ENCODE measurements at places on chromosomes 6 and 20. TPM values are rescaled to one million over a fixed set of nuclear protein-coding genes. Genes with fewer than 3 reads are reported as not detected.

CD2AP gene
- total RNA-seq = 29.1 TPM

NKX2-4 gene
- not detected for total RNA-seq

DNA sequence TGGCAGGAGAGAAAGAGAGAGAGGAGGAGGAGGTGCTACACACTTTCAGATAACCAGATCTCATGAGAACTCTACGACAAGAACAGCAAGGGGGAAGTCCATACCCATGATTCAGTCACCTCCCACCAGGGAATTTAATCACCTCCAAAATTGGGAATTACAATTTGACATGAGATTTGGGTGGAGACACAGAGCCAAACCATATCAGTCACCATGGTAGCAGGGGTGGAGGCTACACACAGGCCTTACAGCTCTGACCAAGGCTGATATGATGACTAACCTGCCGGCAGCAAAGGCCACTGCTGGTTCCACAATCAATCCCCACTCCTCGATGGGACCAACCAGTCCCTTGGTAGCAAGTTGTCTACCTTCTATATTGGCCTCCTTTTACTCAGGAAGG lies 13.6 kb upstream of the RBM24 start:
- DNase-seq = no peak

DNA sequence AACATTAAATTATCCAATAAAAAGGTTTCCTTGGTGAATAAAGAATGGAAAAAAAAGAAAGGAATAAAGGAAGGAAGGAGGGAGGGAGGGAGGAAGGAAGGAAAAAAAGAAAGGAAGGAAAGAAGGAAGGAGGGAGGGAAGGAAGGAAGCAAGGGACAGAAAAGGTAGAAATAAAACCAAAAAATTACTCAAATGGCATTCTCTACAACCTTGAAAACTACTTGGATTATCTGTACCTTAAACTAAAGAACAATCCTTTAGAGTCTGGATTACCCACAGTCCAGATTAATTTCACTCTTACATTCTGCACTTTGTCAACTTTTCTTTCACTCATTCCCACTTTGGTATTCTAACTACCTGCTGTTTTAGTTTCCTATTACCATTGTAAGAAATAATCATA lies 361.8 kb upstream of the ADGRB3 start:
- DNase-seq = no peak

- no peak for DNase-seq
These were observed 278.6 kb downstream of the TBC1D32 start for GRCh38 chr6:121055572-121056163.

GRCh38 chr6:113363048-113363798 lies 493.9 kb upstream of the MARCKS start:
- DNase-seq = no peak

DNA sequence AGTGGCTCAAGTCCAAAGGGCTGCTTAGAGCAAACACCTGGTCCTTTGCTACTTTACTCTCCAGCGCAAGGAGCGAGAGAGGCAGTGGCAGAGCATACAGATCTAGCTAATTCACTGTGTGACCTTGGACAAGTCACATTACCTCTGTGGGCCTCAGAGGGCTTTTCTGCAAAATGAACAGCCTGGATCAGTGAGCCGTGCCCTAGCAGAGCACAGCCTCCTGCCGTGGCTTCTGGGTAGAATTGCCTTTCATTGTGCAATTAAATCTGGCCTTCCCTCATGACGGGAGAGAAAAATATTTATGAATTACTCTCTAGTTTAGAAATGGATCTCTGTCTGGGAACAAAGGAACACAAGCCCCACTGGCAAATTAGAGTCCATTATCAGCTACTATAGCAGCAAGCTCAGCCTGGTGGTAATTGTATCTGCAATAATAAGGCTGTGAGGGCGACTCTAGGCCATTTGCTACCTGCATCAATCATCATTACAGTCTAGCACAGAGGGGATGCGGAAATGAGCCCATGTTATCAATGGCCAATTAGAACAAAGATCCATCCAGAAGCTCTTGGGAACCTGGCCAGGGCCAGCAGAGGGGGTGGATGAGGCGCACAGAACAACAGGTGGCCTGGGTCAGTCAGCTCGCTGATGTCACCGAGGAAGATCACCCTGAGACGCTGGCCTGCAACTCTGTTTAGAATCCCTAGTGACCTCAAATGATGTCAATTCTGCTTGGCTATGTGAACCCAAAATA lies 114.2 kb upstream of the LY86 start:
- no peak for DNase-seq

DNA sequence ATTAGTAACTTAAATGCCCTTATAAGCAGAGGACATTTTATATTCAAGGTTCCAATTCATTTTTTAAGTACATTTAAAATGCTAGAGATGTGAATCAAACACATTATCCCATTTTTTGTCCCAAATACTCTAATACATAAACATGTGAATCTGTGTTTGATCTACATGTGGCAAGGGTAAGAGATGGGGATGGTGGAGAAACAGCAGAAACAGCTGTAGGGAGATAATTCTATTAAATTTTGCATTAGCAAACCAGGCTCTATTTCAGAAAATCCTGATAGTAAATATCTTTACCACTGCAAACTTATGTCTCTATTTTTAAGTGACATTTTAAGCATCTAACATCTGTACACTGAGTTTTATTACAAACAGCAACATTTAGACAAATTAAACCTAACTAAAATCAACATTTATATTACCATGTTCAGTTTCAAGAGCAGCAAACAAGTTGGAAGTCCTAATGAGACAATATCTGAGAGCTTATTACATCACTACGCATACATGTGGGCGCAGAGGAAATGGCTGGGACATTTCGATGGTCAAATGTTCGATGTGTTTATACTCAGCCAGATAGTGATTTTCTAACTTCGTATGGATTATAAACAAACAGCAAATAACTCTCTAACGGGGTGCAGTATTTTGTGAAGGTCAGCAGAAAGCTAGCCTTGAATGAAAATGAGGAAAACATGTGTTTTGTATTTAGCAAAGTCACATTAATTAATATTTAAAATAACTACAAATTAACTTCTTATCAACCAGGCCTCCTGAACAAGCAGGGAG lies 165.1 kb downstream of the GJA1 start:
- no peak for DNase-seq

DNA sequence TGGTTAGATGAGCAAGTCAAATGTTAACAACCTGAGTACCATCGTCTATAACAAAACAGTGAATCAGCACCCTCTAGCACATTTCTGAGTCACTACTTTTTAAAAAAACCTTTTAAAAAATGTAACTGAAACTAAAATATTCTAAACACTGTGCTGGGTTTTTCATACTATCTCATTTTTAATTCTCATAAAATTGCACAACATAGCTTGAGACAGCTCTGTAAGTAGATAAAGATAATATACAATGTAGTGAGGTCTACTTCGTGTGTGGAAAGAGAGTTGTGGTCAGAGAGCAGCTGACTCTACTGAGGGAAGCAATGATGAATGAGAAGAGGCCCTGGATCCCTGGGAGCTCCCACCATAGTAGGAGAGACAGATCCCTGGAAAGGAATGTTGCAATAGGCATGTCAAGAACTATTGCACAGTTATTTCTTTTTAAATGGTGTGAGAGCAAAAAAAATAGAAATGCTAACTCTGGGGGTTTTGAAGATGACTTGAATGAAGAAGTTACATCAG lies 13.6 kb upstream of the CALHM6 start:
- DNase-seq = no peak

- no peak for DNase-seq
These were observed 9.2 kb downstream of the DNAH8 start for GRCh38 chr6:38724343-38724742.

GRCh38 chr20:2320813-2321658 lies 25.2 kb downstream of the TGM3 start:
- DNase-seq = no peak

- DNase-seq = no peak
These were observed 65.1 kb downstream of the CGA start for GRCh38 chr6:87029711-87030314.

GRCh38 chr6:10591422-10592160 lies 70.4 kb downstream of the GCNT2 start:
- DNase-seq = no peak

DNA sequence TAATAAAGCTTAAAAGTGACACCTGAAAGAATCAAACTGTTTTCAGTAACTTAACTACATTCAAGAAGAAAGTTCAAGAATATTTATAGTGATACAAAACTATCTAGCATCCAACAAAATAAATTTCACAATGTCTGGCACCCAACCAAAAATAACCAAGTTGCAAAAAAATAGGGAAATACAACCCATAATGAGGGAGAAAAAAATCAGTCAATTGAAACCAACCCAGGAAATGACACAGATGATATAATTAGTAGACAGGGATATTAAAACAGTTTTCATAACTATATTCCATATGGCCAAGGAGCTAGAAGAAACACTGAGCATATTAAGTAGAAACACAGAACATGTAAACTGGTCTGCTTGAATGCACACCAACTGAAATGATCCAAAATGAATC lies 120.2 kb upstream of the BEND3 start:
- no peak for DNase-seq

DNA sequence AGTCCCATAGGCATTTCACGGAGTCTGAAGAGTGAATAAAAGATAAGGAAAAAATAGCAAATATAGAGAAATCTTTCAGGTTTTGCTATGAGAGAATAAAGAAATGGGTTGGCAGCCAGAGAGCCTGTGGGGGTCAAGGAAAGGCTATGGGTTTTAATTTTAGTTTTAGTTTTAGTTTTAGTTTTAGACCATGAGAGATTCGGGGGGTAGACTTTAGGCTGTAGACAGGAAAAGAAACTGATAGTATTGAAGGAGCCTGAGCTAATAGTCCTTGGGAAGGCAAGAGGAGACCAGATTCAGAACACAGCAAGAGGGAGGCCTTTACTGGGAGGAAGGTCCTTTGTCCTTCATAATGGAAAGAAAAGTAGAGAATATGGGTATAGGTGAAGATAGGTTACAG lies 19.3 kb downstream of the DOP1A start:
- no peak for DNase-seq

GRCh38 chr20:45363611-45364492 lies 896 bp downstream of the SYS1 start:
- DNase-seq = no peak

- DNase-seq = no peak
These were observed 46.9 kb upstream of the DACT2 start for GRCh38 chr6:168366473-168366872.

- DNase-seq = no peak
These were observed 44.2 kb upstream of the TOX2 start for GRCh38 chr20:43870484-43870883.

- DNase-seq = no peak
These were observed 57.6 kb downstream of the ADGRG6 start for GRCh38 chr6:142359271-142359960.

DNA sequence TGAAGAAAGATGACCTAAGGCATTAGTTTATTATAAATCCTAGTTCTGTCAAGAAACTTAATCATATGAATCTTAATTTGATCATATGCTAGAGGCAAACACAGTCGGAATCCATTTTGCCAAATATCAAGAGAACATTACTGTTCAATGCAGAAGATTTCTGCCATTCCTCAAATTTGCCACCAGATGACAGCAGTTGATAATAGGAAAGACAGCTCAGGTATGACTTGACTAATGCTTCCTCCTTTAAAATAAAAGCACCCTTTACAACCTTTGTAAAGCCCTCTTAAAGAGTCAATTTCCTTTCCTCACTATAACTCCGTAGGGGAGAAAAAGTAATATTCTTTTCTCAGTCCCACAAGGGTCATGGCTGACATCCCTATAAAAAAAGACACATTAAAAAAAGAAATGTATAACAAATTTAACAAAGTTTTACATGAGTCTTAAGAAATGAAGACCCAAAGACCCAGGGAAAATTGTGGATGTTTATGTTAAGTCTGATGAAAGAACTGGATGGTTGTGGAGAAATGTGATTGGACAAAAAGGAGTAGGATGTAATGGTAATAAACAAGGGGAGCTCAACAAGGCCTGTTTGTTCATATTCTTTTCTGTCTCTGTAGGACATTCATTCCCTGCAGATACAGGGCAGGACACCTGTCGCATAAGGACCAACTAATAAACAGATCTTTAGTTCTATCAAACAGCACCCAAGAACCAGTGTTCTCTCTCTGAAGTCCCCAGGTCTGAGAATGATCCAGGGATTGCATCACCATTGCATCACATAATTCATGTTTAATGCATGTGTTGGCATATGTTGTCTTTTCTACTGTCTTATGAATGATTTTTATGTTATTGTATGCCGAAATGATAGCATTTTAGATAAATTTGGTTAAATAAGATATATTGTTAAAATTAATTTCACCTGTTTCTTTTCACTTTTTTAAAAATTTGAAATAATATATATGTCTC lies 23.0 kb upstream of the IL17A start:
- DNase-seq = no peak

DNA sequence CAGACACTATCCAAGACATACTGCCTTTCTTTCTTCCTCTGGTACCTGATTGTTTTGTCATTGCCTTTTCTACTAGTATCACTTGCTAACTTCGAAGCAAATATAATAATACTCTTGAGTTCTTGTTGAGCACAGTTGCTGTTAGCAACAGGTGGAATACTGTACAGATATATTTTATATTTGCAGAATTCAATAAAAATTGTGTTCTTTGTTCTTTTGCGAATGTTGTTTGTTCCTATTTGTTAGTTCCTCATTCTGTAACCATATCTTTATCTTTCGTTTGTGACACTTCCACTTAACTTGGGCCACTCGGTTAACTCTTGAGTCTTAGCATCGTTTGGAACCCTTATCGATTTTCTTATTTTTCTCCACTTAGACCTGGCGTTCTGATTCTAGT lies 868 bp downstream of the CYB5R4 start:
- DNase-seq = no peak

DNA sequence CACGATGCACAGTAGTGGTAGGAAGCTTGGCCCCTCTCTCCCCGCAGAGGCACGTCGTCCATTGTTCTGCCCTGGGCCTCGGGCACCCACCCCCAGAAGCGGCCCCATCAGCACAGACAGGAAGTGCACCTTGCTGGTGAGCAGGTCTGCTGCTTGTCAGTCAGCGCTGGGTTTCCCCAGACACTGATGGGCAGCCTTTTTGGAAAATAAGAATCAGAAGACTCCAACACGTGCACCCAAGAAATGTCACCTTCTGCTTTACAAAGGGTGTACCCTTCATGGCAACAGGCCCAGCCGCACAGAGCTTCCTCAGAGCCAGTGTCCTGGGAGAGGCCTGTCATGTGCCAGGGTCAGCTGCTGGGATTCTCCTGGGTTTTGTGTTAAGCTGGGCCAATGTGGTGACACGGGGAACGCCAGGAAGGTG lies 34.7 kb upstream of the IRF4 start:
- DNase-seq = no peak

Measured in activated T-helper 2 cell treated with anti-CD3 and anti-CD28 coated beads, Interferon-gamma antibody, Interleukin-2, Interleukin-4, amounts not matched to agents 10 μg/mL and 5 μg/mL and 100 μg/mL, durations not matched to agents 14 hours and 24 hours and 36 hours (primary cell).